ENCODE measurements at places on chromosomes 5 and 9.

DNA sequence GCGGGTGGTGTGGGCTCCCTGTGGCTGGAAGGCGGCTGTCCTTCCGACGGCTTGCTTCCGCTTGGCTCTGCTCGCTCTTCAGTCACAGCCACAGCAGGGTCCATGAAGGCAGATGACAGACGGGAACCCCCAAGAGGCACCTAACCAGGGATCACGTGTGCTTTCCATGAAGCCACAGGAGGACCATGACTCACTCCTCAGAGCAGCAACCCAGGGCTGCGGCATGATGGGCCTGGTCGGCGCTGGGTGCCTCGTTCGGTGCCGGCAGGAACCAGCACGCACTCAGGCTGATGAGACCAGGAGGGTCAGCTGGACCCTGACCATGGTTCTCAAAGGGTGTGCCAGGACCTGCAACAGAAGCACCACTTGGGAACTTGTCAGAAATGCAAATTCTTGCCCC lies 32.8 kb upstream of the MED10 start:
- DNase-seq, result no peak

DNA sequence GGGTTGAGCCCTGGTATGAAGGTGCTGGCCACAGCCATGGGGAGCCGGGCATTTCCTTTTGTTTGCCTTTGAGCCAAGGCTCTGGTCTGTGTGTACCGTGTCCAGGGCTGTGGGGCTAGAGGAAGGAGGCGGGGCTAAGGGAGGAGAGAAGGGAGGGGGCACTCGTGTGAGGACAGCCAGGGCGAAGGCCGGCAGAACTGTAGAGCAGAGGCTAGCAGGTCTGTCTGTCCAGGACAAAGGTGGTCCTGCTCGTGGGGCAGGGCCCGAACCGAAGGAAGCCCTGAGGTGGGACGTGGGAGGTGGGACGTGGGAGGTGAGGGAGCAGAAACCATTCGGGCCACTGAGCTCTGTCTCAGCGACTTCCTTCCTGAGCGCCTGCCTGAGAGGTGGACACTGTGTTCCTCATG lies 41.3 kb upstream of the TESK1 start:
- no peak for DNase-seq

- DNase-seq, result no peak
These were observed 2.9 kb downstream of the ZFAND5 start for GRCh38 chr9:72362118-72362531.

GRCh38 chr9:131276094-131276888 lies at the start of gene FAM78A:
Gene FAM78A, minus strand, starts transcription at chr9:131276510. Its CDS starts 331 bp downstream, at chr9:131276179.
- no peak for DNase-seq

DNA sequence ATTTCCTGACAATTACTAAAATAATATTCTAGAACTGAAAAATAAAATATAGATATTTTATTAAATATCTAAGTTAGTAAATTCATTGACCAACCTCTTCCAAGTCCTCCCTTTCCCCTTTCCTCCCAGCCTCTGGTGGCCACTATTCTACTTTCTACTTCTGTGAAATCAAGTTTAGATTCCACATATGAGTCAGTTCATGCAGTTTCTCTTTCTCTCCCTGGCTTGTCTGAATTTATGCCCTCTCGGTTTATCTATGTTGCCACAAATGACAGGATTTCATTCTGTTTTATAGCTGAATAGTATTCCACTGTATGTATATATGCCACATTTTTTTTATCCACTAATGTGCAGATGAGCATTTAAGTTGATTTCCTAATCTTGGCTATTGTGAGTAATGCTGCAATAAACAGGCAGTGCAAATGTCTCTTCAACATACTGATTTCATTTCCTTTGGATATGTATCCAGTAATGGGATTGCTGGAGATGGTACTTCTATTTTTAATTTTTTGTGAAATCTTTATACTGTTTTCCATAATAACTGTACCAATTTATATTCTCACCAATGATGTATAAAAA lies 52.3 kb downstream of the WDR36 start:
- DNase-seq, result no peak

DNA sequence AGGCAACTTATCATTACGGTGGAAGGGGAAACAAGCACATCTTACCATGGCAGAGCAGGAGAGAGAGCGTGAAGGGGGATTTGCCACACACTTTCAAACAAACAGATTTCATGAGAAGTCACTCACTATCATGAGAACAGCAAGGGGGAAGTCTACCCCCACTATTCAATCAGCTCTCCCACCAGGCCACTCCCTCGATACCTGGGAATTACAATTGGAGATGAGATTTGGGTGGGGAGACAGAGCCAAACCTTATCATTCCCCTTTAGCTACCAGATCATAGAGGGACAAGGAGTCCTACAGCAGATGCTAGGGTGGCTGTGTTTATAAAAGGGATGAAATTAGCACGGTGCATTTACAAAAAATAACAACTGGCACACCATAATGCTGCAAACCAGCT lies 2149.4 kb upstream of the ACO1 start:
- no peak for DNase-seq

All from stimulated activated CD4-positive, alpha-beta T cell treated with anti-CD3 and anti-CD28 coated beads, Interleukin-1b, Interleukin-23, amount 100 ng/mL, for 1 hour (primary cell).